NCI-H2081 (cell line): ENCODE measurements at places on chromosomes 2 and 18.
A peak's percentile ranks its signal among the peaks of the same experiment; 100 is the strongest.

GRCh38 chr2:111676291-111676822 lies 207.6 kb downstream of the ANAPC1 start:
- no peak for DNase-seq

DNA sequence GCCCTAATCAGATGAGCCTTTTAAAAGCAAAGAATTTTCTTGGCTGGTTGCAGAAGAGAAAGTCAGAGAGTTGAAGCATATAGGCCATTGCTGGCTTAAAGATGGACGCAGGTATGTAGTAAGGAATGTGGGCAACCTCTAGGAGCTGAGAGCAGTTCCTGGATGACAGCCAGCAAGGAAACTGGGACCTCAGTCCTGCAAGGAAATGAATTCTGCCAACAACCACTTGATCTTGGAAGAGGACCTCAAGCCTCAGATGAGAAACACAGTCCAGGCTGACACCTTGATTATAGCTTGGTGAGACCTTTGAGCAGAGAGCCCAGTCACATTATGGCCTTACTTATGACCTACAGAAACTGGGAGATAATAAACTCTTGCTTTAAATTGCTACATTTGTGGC lies 15.7 kb downstream of the PHOSPHO2 start:
- no peak for DNase-seq

- peak; percentile 57 for DNase-seq
These were observed 6.6 kb upstream of the PTMA start for GRCh38 chr2:231701456-231702373.

- DNase-seq = peak; percentile 25
These were observed 339 bp downstream of the ACAA2 start for GRCh38 chr18:49813069-49813318.

GRCh38 chr18:63137999-63138435 lies 181.6 kb downstream of the BCL2 start:
- no peak for DNase-seq

- no peak for DNase-seq
These were observed 74.1 kb downstream of the ATP8B1 start for GRCh38 chr18:57728941-57729511.

GRCh38 chr2:23698116-23698693 lies 228.7 kb downstream of the ATAD2B start:
- DNase-seq = no peak

GRCh38 chr18:58269931-58270330 lies 225.9 kb downstream of the NEDD4L start:
- no peak for DNase-seq

DNA sequence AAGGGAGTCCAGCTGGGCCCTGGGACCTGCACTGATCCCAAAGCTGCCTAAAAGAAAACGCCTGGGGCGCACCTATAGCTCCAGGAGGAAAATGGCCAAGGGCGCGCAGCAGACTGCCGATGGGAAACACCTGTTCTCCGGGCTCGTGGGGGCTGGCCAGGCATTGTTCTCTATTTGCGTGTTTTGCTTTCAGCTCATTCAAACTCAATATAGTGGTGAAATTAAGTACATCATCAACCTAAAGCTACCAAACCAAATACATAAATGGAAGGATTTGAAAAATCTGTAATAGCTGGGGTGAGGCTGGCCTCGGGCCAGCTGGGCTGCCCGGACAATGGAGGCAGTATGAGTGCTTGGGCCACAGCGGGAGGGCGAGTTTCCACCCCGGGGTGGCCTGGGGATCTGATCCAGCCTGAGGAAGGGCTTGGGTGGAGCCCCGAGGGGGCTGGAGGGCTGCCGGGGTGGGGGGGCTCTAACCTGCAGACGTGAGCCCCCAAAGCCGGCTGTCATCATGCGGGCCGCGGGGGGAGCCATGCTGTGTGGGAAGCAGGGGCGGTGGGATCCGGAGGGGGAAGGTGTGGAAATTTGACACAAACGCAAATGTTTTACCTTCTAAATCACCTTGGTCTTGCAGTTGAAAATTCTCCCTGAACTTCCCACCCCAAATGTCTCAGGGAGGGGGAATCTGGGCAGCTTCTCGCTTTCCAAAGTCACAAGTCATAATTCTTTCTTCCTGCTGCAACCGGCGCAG lies 77.6 kb downstream of the ASB1 start:
- DNase-seq = peak; percentile 84

DNA sequence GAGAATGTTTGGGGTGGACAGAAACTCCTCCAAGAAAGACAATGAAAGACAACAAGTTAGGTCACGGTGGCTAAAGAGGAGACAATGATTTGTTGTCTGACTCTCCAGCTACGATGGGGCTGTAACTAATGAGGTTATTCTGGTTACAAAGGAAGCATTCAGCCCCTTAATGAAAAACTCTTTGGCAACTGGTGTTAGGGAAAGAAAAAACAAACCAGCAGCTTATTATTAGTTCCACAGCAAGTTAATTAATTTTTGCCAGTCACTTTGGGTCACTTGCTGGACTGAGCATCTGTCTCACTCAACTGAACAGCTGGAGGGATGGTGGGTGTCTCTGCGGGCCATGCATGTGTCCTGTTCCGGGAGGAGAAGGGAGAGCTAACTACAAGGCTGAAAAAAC lies 263.7 kb downstream of the ALK start:
- no peak for DNase-seq

DNA sequence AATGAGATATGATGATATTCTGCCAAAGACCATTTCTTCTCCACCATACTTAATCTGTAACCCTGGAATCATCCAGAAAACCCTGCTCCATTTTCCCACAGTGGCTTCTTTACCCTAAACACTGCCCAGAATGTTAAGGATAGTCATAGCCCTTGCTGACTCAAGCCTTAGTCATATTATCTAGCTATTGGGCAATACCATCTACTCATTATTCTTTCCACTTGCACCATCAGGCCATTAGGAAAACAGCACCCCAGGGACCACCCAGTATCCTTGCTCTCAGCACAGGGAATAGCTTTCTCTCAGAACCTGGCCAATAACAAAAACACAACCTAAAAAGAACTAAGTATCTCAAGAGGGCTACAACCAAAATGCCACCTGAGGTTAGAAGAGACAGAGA lies 445.7 kb upstream of the SLC14A2 start:
- no peak for DNase-seq

DNA sequence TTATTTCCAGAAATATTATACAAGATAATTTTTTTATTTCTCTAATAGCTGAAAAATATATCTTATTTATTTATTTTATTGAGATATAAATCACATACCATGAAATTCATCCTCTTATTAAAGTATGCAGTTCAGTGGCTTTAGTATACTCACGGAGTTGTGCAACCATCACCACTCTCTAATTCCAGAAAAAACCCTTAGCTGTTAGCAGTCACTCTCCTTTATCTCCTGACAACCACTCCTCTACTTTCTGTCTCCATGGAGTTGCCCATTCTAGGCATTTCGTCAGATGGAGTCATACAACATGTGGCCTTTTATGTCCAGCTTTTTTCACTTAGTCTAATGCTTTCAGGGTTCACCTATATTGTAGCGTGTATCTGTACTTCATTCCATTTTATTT lies 66.5 kb downstream of the TCF7L1 start:
- no peak for DNase-seq

GRCh38 chr2:25373269-25373981 lies 31.7 kb upstream of the DNMT3A start:
- DNase-seq = peak; percentile 94

DNA sequence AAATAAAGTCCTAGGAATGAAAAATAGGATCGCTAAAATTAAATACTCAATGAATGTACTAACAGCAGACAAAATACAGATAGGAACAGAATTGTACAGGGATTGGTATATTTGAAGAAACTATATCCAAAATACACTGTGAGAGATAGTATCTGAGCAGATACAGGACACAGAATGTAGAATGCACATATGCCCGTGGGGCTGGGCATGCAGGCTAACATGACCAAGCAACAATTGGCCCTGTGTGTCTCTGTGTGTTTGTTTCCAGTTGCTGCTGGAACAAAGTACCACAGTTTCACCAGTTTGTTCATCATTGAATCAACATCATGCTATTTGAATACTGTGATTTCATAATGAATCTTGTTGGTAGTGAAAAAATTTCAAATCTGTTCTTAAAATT lies 127.6 kb downstream of the PMAIP1 start:
- DNase-seq = no peak

GRCh38 chr2:203469546-203469945 lies 65.6 kb downstream of the RAPH1 start:
- no peak for DNase-seq

- DNase-seq = no peak
These were observed 144.9 kb downstream of the ACTR3 start for GRCh38 chr2:114034742-114035141.
